H1 (cell line): ENCODE measurements at places on chromosomes 7 and 10.
A peak's percentile ranks its signal among the peaks of the same experiment; 100 is the strongest.

DNA sequence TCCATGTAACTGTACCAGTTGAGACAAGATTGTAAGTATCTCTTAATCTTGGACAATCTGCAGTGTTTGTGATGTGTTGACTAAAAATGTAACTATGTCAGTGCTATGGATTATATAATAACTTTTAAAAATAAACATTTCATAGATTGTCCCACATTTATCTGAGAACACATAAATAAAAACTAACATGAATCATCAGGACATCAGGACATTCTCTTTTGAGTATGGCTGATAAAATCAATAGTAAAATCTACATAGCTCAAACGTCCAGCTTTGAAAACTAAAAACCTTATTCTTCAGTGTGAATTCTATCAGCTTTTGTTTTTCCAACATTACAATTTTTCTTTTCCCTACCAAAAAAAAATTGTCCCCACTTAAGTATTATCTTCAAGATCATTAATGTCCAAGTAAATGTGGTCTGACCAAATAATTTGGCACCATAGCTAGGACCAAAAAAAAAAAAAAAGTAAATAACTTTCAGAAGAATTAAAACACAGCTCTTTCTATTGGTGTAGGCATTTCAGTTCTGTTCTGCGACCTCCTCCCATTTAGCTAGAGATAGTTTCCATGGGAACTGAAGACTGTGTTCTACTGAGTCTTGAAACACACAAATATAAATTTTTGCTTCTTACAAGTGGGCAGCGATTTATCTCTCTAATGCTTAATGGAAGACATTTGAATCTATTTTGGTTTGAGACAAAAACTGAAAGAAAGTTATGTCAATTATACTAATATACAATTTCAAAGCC is 123.0 kb upstream of the SGCE start:
- no peak overlapping the region for H3K27ac ChIP-seq
- no peak overlapping the region for H3K4me3 ChIP-seq
- H3K4me1 ChIP-seq: no peaks in the 10 kb centered on the region
- no peak for DNase-seq
- H3K36me3 ChIP-seq: no peaks in the 10 kb centered on the region

DNA sequence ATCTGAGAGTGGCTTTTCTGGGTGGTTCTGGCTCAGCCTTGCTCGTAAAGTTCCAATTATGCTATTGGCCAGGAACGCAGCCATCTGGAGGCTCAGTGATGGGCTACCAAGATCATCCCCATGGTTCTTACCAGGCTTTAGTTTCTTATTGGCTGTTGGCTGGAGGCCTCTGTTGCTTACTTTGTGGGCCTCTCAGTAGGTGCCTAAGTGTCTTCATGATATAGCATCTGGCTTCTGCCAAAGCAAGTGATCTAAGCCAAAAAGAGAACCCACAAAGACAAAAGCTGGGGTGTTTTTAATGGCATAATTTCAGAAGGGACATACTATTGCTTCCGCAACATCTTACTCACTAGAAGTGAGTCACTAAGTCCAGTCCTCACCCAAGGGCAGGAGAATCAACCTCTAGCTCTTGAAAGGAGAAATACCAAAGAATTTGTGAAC is 132.0 kb upstream of the MDFIC start:
- no peaks in the 10 kb centered on the region for H3K27me3 ChIP-seq
- no peaks in the 10 kb centered on the region for H3K36me3 ChIP-seq
- H3K4me3 ChIP-seq: no peak overlapping the region
- no peaks in the 10 kb centered on the region for H3K4me1 ChIP-seq
- no peak for DNase-seq

- H3K27me3 ChIP-seq: no peaks in the 10 kb centered on the region
- no peak overlapping the region for H3K4me3 ChIP-seq
- peak overlapping the region; percentile 80 for H3K27ac ChIP-seq
- peaks cover 19% of the 10 kb centered on the region for H3K4me1 ChIP-seq
Measured at GRCh38 chr10:95476469-95477174, 84.5 kb downstream of the SORBS1 start.

DNA sequence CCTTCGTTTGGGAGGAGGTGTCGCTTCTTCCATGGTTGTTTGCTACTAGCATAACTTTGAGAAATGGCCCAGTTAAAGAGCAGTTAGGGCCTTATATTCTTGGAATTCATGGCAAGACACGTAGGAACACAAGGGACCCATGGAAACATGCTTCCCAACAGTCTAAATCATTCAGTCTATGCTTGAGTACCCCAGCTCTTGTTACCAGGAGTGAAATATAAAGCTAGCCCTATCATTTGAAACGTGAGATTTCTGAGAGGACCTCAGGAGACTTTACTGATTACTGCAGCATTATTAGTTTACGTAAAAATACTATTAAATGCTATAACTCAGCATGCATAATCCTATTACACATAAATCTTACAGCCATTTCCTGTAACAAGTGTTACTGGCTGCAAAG is 328.6 kb upstream of the CDC14C start:
- H3K36me3 ChIP-seq: no peaks in the 10 kb centered on the region
- H3K4me3 ChIP-seq: no peak overlapping the region
- H3K4me1 ChIP-seq: no peaks in the 10 kb centered on the region
- H3K27ac ChIP-seq: no peak overlapping the region
- H3K27me3 ChIP-seq: no peaks in the 10 kb centered on the region
